SJCRH30 (cell line): ENCODE measurements at places on chromosomes 7 and 10.

GRCh38 chr10:6753644-6754043, 173.6 kb upstream of the PRKCQ start:
- H3K27me3 ChIP-seq = no peaks in the 10 kb centered on the region
- no peak overlapping the region for H3K27ac ChIP-seq
- no peaks in the 10 kb centered on the region for H3K4me1 ChIP-seq
- no peak for DNase-seq
- H3K36me3 ChIP-seq = no peaks in the 10 kb centered on the region

DNA sequence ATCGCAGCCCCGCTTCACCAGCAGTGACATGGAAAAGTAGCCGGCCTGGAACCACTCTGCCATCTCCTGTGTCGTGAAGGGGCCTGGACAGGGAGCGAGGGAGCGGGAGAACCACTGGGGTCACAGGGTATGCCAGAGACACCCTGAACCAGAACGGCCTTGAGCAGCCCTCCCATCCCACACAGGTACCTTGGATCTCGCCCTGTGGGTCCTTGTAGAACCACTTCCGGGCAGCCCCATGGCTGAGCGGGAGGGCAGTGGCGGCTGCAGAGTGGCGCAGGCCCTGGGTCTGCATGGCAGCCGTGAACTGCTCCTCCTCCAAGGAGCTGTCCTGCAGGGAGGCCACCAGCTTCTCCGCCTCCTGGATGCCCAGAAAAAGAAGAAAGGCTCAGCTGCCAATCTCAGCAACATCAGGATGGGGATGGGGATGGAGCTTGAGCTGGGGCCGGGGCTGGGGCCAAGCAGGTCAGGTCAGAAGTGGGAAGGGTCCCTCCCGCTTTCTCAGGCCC, 9.5 kb downstream of the GIGYF1 start:
- H3K27ac ChIP-seq = no peak overlapping the region
- H3K36me3 ChIP-seq = peaks cover 73% of the 10 kb centered on the region
- H3K27me3 ChIP-seq = no peaks in the 10 kb centered on the region
- DNase-seq = no peak
- no peaks in the 10 kb centered on the region for H3K4me1 ChIP-seq

DNA sequence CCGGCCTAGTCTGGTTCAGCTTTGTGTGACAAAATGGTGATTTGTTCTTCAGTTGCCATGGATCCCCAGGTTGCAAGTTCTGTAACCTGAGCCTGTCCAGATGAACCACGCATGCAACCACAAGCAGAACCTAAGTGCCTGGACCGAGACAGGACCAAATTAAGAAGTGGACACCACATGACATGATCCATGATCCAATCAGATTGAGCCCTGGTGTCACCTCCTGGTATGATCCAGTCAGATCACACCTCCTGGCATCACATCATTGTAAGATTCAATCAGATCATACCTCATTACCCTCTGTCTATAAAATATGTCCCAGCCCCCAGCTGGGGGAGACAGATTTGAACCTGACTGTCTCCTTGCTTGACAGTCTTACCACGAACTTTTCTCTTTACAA, 70.0 kb downstream of the MALSU1 start:
- peaks cover 14% of the 10 kb centered on the region for H3K36me3 ChIP-seq
- no peaks in the 10 kb centered on the region for H3K27me3 ChIP-seq
- no peak overlapping the region for H3K4me3 ChIP-seq
- no peaks in the 10 kb centered on the region for H3K4me1 ChIP-seq
- no peak overlapping the region for H3K27ac ChIP-seq

- H3K27me3 ChIP-seq = peaks cover 2% of the 10 kb centered on the region; the same call in 1 of the 2 replicates
- peaks cover 3% of the 10 kb centered on the region; the same call in 1 of the 2 replicates for H3K4me1 ChIP-seq
- H3K36me3 ChIP-seq = no peaks in the 10 kb centered on the region
These were observed 739 bp downstream of the MPP7 start for GRCh38 chr10:28302012-28302637.

DNA sequence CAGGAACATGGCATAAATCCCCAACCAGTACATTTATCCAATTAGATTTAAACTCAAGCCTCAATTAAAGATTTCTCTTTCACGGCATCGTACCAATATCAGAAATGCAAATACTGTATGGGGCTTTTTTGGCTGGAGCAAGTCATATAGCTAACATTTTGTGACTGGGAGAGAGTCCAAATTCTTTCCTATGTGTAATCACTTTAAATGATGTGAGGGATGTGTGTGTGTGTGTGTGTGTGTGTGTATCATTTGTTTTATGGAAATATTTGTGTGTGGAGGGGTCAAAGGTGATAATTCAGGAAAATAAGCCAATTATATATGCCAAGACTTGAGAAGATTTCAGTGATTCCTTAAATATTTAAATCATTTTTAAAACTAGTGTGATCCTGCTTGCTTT, 196.6 kb downstream of the TRIL start:
- H3K27me3 ChIP-seq = no peaks in the 10 kb centered on the region
- no peak overlapping the region for H3K27ac ChIP-seq
- DNase-seq = no peak

GRCh38 chr10:129421399-129422010, 45.5 kb upstream of the MGMT start:
- no peaks in the 10 kb centered on the region for H3K36me3 ChIP-seq
- H3K27ac ChIP-seq = no peak overlapping the region
- no peaks in the 10 kb centered on the region for H3K4me1 ChIP-seq
- no peak overlapping the region for H3K4me3 ChIP-seq
- DNase-seq = no peak
- H3K27me3 ChIP-seq = no peaks in the 10 kb centered on the region

DNA sequence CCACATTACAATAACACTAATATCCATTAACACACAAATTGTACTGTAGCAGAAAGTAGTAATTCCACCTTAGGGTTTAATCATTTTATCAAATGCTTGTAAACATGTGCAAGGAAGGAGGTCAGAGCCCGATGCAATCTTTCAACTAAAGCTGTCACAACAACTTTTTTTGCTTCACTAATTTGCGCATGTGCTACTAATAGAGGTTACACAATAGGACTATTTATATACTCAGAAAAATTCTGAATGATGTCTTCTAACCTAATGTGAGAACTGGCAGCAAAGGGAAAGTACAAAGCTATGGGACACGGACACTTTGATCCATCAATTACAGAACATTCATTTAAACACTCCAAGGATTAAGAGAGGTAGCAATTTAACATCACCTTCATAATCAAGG, 244.4 kb downstream of the CHCHD3 start:
- H3K4me3 ChIP-seq = no peak overlapping the region
- no peak for DNase-seq

DNA sequence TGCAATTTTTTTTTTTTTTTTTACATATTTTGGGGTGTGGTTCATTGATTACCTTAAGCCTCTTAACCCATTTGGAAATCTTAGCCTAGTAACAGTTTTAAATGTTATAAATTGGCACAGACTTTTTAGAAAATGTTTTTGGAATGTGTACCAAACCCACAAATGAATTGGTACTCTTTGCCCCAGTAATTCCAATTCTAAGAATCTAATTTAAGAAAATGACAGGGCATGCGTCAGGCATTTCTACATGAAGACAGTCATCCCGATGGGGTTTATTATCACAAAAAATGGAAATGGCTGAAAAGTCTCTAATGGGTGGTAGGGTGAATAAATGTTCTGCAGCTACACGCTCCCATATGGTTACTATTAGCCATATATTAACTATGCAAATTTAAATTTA, 54.9 kb downstream of the ITIH5 start:
- no peak for DNase-seq
- H3K4me3 ChIP-seq = no peak overlapping the region
- H3K27me3 ChIP-seq = no peaks in the 10 kb centered on the region
- H3K4me1 ChIP-seq = 0 out of 2 replicates have a peak, but pooled peaks cover 2% of the 10 kb centered on the region
- H3K27ac ChIP-seq = no peak overlapping the region

DNA sequence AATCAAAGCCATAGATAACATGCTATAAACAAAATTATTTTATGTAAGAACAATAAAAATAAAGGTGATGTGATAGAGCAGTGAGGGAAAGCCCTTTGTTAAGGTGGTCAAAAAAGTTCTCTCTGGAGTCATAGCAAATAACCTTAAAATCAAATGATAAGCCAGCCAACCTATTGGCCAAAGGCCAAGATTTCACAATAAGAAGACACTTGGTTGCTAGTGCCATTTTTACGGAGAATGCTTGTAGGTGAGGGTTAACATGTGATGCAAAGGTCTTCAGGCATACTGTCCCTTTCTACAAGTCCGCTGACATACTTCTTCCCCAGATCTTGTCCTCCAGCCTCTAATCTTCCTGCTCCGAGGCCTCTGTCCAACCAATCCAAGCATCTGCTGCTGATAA, 98.2 kb upstream of the ARID5B start:
- no peaks in the 10 kb centered on the region for H3K27me3 ChIP-seq
- H3K27ac ChIP-seq = no peak overlapping the region
- H3K4me1 ChIP-seq = no peaks in the 10 kb centered on the region
- no peaks in the 10 kb centered on the region for H3K36me3 ChIP-seq

DNA sequence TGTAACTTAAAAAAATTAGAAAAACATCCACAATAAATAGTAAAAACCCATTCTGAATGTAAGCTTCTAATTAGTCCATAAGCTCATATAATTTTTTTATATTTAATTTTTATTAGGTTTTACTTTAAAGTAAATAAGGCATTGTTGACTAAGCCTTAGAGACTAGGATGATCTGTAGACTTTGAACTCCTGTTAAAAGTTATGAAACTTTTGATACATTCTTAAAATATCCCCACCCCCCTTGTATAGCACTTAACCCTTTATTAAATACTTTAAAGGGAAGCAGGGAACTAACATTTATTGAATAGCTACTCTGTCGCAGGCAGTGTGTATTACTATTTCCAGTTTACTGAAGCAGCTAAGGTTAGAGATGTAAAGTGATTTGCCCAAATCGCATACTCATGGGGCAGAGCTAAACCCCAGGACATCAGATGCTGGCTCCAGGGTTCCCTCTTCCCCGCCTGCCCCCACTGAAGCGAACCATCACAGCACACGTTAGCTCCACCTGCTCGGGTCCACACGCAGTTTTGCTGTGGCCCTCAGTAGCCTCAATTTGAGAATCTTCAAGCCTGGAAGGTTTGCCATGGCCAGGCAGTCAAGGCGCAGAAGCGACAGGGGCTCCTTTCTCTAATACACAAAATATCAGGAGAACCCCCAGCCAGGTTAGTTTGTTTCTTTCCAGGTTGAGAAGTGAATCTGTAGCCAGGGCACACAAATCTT, 762 bp downstream of the PON1 start:
- no peak overlapping the region for H3K27ac ChIP-seq
- H3K27me3 ChIP-seq = no peaks in the 10 kb centered on the region
- no peaks in the 10 kb centered on the region for H3K36me3 ChIP-seq
- no peak overlapping the region for H3K4me3 ChIP-seq

DNA sequence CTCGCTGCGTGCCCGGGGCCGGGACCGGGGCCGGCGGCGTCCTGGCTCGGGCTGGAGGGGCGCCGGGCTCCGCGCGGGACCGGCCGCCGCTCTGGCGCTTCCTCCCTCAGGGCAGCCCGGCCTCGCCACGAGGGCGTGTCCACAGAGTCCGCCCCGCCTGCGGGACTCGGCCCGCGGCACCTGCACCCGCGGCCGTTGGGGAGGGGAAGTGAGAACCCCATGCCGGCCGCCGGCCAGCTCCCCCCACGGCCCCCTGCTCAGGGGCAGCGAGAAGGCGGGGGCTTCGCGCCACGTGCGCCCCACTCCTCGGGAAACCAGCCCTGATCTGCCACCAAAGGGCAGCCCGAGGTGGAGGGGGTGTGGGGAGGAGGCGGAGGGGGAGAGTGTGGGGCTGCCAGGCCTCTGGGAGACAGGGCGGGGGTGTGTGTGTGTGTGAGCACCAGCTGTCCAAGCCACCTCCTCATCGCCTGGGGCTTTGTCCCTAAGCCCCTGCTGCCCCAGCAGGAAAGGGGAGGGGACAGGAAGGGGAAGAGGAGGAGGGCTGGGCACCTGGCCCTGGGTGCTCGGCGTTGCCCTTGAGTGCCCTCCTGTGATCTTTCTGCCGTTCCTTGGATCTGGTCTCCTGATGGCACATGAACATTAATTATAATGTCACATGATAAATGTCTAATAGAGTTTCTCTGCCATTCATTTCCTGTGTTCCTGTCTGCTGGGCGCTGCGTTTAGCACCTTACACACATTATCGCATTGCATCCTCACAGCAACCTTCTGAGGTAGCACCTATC, at the start of gene PIK3AP1:
Gene PIK3AP1 (minus strand): TSS at position 93 of the 785 bp plus-strand sequence. CDS start 120 bp downstream, outside the sequence.
- peak; percentile 86 for DNase-seq
- H3K36me3 ChIP-seq = no peaks in the 10 kb centered on the region
- 0 out of 2 replicates have a peak within 1 kb of the TSS, but pooled peaks have one; percentile 20 for H3K27ac ChIP-seq
- H3K4me1 ChIP-seq = peaks cover 4% of the 10 kb centered on the region; the same call in 1 of the 2 replicates
- peak within 1 kb of the TSS; percentile 67 for H3K4me3 ChIP-seq
- H3K27me3 ChIP-seq = no peaks in the 10 kb centered on the region

DNA sequence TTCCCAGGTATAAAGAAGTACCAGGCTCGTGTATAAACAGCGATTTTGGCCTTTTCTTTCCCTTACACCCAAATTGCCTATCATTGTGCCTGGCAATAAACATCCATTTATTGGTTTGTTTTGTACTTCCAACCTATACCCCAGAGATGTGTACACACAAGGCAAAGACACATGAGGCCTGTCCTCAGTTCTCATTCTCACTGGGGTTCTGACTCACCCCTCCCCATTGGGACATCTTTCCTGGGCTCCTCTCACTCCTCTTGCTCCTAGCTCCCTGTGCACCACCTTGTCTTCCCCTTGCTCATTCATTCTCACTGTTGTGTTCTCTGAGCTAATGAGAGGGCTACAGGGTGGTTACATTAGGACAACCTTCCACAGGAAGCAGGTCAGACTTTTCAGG, 240.7 kb downstream of the ANK3 start:
- H3K27me3 ChIP-seq = no peaks in the 10 kb centered on the region
- H3K4me1 ChIP-seq = no peaks in the 10 kb centered on the region
- no peaks in the 10 kb centered on the region for H3K36me3 ChIP-seq

DNA sequence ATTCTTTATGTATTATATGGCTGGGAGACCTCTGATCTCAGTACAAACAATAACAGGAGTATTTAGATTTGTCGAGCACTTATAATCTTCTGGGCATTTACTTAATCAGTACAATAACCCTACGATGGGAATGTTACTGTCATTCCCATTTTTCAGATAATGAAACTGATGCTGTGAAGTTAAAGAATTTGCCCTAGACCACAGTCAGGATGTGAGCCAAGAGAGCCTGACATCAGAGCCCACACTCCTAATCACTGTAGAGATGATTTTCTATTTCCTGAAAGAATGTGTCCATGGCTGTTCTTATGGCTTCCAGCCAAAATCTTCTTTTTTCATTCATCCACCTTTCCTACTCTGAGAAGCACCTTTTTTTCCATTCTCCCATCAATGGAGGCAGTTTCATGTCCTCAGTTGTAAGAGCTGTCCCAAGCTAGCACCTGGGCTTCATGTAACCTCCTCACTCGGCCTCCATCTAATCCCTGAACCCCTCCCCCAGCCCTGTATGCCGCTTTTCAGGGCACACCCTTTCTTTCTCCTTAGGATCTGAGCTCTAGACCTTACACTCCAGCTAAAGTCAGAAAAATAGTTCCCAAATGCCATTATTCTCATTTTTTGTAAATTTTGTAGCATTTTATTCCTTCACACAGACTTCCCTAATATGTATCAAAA, 12.2 kb upstream of the CAV1 start:
- DNase-seq = no peak
- no peaks in the 10 kb centered on the region for H3K27me3 ChIP-seq
- peaks cover 22% of the 10 kb centered on the region for H3K4me1 ChIP-seq
- H3K27ac ChIP-seq = no peak overlapping the region
- H3K36me3 ChIP-seq = 0 out of 2 replicates have a peak, but pooled peaks cover 3% of the 10 kb centered on the region
